ENCODE measurements at places on chromosomes 1 and 21.
A peak's percentile ranks its signal among the peaks of the same experiment; 100 is the strongest.

DNA sequence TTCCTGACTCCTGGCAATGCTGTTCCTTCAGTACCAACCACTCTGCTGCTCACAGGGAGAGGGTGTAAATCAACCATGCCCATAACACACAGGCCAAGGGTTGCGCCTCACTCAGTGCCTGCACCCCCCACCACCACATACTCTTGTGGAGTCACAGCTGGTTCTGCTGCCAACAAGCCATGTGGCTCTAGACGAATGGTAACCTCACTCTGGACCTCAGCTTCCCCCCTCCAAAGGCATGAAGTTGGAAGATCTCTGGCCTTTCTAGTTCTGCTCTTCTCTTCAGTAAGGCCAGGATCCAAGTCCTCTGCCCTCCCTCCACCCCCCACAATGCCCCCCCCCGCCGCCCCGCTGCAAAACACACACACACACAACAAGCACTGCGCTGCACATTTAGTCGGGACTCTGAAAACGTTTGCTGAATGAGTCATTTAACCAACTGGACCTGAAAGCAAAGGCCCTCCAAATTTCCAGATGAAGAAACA is 1.7 kb upstream of the GLIS1 start:
- no peak for DNase-seq

DNA sequence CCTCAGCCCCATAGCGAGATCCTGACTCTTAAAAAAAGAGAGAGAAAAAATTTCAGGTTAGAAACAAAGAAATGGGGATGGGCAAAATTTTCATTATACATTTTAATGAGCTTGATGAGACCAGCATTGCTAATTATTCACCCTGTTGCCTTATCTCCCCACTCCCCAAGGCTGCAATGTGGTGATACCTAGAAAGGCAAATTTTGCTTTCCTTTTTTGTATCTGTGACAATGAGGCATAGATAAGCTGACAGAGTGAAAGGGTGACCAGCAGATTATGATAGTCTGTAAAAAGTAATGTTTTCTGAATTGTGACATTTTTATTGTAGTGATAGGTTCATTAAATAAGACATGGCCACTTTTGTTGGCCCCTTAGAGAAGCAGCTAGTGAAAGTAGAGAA is 12.9 kb downstream of the SRRM1 start:
- no peak for DNase-seq

GRCh38 chr1:88730995-88731394 is 46.9 kb downstream of the PKN2 start:
- DNase-seq = no peak

- no peak for DNase-seq
Observed at GRCh38 chr1:224325959-224326358, 4.0 kb downstream of the NVL start.

GRCh38 chr1:91427741-91428140 is 23.1 kb upstream of the HFM1 start:
- no peak for DNase-seq

- DNase-seq = no peak
Observed at GRCh38 chr1:119871881-119872280, 24.4 kb downstream of the ADAM30 start.

DNA sequence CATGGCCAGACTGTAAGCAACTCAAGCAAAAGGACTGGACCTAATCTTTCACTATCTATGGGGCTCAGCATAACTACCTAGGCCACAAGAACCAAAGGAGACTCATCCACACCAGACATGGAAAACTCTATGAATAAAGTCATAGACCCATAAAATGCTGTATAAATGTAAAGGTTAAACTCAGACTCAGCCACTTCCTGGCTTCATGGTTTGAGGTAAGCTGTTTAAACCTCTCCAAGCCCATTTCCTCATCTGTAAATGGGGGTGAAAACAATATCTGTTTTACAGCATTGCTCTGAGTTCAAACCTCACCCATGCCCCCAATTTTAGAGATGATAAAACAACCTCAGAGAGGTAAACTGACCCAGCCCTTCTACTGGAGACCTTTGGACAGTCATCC is 4.0 kb upstream of the SMIM12 start:
- no peak for DNase-seq

- peak; percentile 72 for DNase-seq
Observed at GRCh38 chr1:226268421-226269124, 40.4 kb downstream of the LIN9 start.
